Ovary (tissue), 10 donors: ENCODE measurements at places on chromosomes 2 and 18. TPM values are rescaled to one million over a fixed set of nuclear protein-coding genes. Genes with fewer than 3 reads are reported as not detected.

DNA sequence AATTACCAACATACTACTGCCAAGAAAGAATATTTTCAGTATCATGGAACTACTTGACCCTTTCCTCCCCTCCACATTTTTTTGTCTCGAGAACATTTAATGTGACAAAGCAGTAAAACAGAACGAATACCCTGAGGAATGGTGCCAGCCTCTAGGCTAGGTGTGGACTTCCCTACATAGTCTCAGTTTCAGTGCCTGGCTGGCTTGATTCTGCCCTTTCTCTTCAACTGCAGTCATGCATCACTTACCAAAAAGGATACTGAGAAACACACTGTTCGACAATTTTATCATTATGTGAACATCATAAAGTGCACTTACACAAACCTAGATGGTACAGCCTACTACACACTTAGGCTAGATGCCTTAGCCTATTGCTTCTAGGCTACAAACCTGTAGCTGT is 305.3 kb upstream of the HNRNPA3 start:
- no peak for DNase-seq

DNA sequence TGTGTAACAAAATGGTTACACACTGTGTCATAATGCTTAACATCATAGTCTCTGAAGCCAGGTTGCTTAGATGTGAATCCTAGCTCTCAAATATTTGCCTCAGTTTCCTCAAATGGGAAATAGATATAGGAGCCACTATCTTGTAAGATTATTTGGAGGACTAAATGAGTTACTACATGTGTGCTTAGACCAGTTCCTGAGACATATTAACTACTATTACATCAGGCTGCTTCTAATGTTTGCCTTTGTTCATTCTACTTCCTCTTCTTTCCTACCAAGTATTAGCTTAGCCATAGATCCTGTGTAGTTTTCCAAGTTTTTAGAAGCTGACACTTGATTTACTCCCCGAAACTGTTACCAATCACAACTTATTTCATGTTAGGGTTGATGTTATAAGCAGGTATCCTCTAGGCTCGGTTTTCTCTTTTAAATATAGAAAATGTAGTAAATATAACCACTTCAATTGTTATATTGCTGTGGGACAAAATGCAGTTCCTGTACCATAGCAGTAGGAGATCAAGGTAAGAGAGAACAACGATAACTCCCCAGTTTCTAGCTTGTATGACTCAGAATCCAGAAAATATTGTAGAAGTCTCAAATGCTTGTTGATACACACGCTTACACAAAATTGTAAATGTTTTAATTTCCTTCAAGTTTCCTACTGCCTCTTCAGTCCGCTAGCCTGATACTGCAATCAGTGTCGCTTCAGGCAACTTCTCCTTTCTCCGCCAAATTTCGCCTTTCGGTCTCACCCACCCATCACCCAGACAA is 751 bp upstream of the DNAJC10 start:
- DNase-seq: no peak

DNA sequence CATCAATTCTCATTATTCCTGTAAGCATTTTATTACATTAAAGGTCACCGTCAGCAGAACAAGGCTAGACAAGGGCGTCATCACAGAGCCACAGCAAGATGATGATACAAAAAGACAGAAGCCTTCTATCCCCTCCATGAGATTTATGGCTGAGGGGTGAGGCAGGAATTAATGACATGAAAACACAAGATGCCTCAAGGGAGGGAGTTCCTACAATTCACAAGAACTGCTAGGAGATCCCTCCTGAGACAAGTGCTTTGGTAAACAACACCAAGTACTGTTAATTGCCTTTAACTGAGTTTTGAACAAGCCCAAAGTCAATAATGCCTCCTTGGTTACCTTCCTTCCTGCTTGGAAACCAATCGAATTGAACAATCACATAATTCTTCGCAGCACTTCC is 14.1 kb downstream of the ADD2 start:
- no peak for DNase-seq

GRCh38 chr2:208389940-208390339 is 16.7 kb upstream of the PTH2R start:
- no peak for DNase-seq

GRCh38 chr2:153761936-153762335 is 109.8 kb upstream of the GALNT13 start:
- no peak for DNase-seq

DNA sequence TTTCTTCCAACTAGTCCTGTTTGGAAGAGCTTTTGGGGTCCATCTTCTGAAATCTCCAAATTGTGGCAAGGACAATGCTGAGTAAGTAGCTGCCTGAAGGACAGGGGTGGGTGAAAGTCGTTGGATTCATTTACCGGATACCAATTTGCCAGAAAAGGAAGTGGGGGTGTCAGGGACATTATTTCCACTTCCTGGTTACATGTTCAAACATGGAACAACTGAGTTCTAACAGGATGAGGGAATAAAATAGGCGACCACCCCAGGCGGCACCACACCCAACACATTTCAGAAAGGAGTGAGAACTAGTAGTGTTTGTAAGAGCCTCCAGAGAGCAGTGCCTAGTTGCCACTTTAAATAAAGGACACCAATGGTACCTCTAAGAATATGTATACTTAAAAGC is 158.6 kb upstream of the SERTAD2 start:
- DNase-seq: no peak

DNA sequence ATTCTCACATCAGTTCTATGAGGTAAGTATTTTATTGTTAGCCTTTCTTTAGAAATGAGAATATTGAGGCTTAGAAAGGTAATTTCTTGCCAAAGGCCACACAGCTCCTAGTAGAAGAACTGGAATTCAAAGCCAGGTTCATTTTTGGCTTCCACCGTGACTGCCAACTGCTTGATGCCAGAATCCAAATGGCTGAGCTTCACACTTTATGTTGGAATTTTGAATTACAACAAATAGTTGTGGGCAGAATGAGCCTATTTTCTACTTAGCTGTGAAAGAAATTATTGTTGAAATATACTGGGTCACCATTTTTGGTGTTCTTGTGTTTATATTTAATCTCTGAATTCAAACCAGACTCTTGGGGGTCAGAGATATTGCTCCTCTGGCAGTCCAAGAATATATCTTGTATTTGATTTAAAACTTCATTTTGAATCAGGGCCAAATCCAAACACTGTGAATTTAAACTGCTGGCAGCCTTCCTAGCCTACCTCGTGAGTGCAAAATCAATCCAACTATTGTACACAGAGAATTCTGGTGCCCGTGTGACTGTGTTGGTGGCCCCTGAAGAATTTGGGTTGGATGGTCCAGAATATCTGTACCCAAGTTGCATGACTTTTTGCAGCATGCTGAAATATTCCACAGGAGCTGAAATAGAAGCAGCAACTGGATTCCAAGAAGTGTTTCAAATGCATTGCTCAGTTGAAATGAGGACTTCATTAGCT is 35.6 kb upstream of the LPIN1 start:
- no peak for DNase-seq

DNA sequence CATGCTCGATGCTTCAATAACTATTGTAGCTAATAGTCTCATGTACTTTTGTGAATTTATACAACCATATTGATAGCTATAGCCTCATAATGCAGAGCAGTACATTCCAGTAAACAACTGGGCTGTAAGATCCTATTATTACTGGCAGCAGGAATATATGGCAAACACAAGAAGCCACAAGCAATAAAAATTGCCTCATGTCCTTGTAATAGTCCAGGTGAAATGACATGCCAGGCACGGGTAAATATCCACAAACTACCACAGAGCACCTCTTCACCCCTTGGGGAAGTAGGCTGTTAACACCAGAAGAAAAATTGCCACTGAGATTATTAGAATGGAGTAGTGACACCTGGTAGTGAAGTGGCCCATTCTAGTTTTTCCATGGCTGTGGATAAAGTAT is 158.3 kb downstream of the MTX2 start:
- no peak for DNase-seq

- no peak for DNase-seq
These were observed 24.8 kb downstream of the ATP9B start for GRCh38 chr18:79093986-79094385.

GRCh38 chr2:96530144-96530430 is 6.5 kb upstream of the ARID5A start:
- no peak for DNase-seq

DNA sequence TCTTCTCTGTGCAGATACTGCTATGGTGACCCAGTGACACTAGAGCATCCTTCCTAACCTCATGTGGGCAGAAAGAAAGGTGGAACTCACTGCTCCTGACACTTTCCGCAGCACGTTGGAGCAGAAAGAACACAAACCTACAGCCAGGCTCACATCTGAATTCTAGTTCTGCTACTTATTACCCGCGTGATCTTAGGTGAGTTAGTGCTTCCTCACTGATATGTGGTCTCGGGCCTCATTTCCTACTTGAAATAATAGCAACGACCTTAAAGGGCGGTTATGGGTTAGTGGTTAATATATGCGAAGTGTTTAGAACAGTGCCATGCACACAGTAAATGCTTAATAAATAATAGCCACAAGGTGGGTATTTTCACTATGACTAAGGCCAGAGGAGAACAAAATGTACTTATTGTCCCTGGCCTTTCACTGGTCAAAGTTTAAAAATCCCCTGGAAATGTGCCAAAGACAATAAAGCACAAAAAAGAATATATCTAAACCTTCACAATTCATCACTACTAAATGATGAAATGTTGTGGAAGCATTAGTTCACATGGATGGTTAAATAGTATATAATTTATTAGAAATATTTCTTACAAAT is 66.6 kb downstream of the MYOM1 start:
- no peak for DNase-seq

DNA sequence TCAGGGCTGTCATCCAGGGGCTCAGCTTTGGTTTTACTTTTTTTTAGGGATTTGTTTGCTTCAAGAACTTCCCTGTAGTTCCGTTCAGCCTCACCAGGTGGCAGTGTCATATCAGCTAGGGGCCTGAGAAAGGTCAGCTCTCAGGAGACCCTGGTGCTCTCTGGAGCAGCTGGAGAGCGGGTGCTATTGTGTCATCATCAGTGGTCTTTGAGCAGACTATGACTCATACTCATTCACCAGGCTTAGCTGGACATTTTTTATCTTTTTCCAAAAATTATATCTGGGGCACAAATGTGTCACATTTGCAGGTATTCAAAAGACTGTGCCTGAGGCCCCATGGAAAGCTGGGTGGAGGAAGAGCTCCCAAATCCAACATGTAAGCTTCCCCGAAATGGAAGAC is 24.4 kb downstream of the ZNF892 start:
- DNase-seq: no peak

GRCh38 chr2:239106966-239107365 is 259.1 kb downstream of the TWIST2 start:
- DNase-seq: no peak

DNA sequence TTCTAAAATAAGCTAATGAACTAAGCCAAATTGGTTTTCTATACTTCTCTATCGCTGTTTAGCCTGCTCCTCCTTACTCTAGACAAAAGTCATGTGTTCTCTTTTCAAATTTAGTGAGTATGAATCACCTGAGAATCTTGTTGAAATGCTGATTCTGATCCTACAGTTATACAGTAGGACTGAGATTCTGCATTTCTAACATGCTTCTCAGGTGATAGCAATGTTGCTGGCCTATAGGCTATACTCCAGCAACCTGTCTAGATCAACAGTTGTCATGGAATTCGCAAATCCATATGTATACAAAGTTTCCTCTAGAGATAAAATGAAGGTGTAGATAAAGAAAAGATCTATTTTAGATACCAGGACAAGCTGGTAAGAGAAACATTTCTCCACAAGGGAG is 62.9 kb downstream of the MEMO1 start:
- no peak for DNase-seq

DNA sequence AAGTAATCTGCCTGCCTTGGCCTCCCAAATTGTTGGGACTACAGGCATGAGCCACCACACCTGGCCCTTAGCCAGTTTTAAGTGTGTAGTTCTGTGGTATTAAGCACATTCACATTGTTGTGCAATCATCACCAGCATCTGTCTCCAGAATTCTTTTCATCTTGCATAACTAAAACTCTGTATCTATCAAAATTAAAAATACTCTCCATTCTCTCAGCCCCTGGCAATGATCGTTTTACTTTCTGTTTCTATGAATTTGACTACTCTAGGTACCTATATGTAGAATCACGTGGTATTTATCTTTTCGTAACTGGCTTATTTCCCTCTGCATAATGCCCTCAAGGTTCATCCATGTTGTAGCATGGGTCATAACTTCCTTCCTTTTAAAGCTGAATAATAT is 45.5 kb upstream of the CAVIN2 start:
- no peak for DNase-seq

DNA sequence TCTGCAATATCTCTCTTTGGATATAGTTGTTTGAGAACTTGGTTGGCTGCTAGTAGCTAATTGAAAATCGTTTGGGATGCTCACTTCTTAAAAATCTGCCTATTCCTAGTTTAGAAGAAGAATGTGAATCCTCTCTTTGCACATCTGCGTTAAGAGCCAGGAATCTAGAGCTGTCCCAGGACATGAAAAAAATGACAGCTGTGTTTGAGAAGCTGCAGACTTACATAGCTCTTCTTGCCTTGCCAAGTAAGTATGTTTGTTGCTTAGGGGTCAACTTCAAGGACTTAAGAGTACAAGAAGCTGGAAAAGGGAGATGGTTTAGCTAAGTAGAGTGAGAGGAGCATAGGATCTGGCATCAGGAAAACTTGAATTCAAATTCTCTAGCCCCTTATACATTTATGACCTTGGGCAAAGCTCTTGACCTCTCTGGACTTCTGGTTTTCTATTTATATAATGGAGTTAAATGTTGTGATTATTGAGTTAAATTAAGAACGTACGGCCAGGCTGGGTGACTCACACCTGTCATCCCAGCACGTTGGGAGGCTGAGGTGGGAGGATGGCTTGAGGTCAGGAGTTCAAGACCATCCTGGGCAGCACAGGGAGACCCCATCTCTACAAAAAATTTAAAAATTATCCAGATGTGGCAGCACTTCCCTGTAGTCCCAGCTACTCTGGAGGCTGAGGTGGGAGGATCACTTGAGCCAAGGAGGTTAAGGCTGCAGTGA is 55.2 kb upstream of the STON1 start:
- no peak for DNase-seq

DNA sequence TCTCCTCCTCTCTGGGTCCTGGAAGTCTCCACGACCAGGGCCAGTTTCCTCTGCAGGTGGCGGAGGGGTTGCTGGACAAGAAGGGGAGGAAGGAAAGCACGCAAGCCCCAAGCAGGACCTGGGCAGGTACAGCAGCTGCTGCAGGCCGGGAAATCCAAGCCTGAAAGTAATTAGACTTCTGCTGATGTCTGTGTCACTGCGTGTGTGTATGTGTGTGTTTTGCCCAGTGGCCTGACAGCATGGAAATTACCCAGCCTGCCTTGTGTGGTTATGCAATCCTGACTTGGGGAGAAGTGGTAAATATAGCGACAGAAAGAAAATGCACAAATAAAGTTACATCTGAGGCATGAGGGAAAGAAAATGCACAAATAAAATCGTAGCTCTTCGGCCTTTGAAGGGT is 121.8 kb upstream of the ZBTB14 start:
- no peak for DNase-seq

The GKN2 gene
- polyA plus RNA-seq: not detected

The C2orf92 gene
- 2.3 TPM for polyA plus RNA-seq

The CXCR4 gene
- 33.0 TPM for polyA plus RNA-seq

The IL1RL1 gene
- polyA plus RNA-seq: 0.48 TPM

The IRS1 gene
- polyA plus RNA-seq: 22.3 TPM

The WNT6 gene
- 0.13 TPM for polyA plus RNA-seq

The UGT1A3 gene
- not detected for polyA plus RNA-seq
